Stimulated activated CD4-positive, alpha-beta T cell treated with anti-CD3 and anti-CD28 coated beads, Interleukin-2, amount 100 ng/mL, for 4 hours (primary cell): ENCODE measurements at places on chromosomes 13 and 19.

- DNase-seq: no peak
Observed at GRCh38 chr13:41639955-41640780, 182.8 kb downstream of the RGCC start.

- no peak for DNase-seq
Observed at GRCh38 chr19:43605875-43606568, 5.9 kb upstream of the SRRM5 start.

- no peak for DNase-seq
Observed at GRCh38 chr13:88761145-88761544, 1090.0 kb downstream of the SLITRK5 start.

DNA sequence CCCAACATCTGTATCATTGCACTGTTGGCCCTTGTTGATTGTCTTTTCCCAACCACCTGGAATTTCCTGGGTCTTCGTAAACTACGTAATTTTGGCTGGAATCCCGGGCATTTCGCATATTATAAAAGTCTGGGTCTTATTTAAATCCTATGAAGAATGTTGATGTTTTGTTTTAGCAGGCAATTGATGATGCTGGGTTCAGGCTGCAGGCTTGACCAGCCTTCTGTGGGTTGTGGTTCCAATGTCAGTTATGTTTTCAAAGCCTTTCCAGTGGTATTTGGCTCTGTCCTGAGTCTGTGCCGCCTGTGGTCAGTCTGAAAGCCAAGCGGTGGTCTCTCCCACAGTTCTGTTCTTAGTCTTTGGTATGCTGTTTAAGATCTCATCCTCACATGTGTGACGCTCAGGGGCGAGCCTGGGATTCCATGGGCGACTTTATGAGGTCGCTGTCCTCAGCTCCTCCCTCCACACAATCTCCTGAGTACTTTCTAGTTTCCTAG, 12.4 kb downstream of the SLC35E1 start:
- no peak for DNase-seq

GRCh38 chr19:21127001-21127400, 14.8 kb upstream of the ZNF431 start:
- no peak for DNase-seq

GRCh38 chr19:3193256-3194105, 7.8 kb downstream of the NCLN start:
- DNase-seq: no peak

DNA sequence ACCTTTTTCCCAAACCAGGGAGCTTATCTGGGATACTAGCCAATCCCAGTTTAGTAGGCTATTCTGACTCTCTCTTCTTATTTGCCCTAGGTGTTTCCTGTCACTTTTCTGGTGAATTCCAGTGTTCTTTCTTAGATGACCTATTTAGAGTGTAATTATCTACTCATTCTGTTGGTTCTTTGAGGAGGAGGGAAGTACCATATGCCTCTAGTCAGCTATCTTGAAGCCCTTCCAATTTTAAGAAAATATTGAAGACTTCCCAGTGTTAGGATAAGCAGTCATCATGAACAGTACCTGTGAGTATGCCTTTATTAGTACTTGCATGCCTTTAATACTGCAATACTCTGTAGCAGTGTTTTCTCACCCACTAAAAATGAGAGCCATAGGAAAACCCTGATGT, 724.3 kb upstream of the SLITRK1 start:
- no peak for DNase-seq

DNA sequence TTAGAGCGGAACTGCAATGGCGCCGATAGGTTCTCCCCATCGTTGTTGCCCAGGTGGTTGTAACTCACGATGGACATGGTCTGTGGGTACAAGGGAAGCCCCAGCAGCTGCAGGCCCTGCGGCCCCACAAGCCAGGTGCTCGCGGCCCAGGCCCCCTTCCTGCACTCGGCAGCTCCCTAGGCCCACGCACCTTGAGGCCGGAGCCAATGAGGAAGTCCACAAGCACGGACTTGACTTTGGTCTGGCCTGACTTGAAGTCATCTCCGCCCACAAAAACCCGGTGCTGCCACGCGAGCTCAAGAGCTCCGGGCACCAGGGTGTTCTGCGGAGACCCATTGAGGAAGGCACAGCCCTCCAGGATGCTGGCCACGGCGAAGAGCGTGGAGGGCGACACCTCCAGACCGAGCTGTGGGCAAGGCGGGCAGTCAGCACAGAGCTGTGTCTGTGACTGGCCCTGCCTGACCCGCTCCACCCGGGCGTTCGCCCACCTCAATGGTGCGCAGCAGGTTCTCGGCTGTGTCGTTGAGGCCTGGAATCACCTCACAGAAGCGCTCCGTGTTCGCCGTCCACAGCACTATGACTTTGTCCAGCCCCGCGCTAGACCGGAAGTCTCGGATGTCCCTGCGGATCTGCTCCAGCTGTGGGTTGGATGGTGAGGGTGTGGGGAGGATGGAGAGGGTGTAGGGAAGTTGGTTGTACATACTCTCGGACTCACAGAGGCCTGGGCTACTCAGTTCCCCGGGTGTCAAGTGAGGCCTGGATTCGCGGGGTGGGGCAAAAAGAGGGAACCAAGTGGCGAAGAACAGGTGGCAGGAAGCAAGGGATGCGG, 1.9 kb downstream of the ISYNA1 start:
- no peak for DNase-seq

DNA sequence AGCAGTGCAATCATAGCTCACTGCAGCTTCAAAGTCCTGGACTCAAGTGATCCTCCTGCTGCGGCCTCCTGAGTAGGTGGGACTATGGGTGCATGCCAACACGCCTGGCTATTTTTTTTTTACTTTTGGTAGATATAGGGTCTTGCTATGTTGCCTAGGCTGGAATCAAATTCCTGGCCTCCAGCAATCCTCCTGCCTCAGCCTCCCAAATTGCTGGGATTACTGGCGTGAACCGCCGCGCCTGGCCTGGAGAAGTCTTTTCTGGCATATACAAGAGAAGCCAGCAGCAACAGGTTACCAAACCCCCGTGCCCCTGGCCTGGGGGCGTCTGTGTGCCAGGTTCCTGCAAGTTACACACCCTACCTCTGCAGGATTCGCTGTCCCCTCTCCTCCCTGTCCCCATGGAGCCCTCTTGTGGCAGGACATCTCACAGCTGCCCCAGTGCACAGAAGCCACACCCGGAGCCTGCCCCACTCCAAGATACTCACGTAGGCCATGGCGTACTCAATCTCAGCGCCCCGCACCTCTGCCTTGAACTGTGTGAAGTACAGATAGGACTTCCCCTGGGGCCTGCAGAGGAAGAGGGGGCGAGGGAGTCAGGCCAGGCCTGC, 9.9 kb downstream of the MYDGF start:
- no peak for DNase-seq

DNA sequence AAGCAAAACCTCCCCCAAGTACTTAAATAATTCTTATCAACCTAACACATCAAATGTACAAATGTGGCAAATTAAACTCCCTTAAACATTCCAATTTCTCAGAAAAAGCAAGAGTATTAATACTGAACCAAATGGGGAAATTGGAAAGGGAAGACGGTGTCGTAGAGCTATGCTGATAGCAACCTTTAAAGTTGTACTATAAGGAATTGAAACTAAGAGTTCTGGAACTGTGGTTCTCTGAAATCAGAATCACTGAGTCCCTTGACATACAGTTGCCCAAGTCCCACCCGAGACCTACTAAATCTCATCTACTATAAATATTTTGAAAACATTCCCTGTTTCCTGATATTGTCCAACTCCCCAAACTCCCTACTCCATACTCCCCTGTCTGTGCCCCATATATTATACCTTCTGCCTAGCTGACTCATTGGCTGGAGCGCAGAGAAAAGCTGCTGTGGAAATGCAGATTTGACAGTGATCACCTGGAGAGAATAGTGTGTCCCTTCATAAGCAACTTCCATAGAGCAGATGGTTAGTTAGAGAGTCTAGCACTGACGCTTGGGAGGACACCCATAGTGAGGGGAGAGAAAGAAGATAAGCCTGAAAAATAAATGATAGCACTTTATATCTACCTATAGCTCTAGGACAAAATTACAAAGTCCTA, 51.4 kb upstream of the ITM2B start:
- no peak for DNase-seq

DNA sequence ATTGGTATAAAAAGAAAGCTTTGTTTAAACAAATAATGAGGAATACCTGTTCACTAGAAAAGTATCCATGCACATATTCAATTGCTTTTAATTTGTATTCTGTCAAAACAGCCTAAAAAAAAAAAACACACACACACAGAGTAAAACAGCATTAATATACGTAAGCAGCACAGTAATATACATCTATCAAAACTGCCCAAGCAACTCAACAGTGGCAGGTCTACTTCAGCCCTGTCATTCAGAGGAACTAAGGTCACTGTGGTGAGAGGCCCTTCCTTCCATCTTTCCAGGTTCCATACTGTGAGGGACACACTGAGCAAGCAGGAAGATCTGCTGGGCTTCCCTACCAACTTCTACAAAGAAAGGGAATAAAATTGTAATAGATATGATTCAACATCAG, 3.8 kb downstream of the PROSER1 start:
- no peak for DNase-seq

GRCh38 chr19:7973883-7974282, 30.4 kb upstream of the TIMM44 start:
- DNase-seq: no peak

DNA sequence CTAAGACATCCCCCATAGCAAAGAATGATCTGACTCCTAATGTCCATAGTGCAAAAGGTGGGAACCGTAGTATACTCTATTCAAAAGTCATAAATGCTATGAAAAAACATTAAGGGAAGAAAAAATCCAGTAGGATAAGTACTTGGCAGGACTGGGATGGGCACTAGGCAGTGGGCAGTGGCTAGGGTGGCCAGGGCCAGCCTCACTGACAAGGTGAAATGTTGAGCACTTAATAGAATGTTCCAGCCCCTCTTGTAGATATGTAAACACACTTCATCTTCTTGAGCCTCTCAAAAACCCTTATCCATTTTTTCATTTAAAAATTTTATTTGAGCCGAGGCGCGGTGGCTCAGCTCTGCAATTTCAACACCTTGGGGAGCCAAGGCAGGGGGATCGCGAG, 1.5 kb upstream of the CLEC4G start:
- DNase-seq: no peak

- no peak for DNase-seq
Observed at GRCh38 chr13:26075498-26075897, 23.7 kb upstream of the SHISA2 start.

- no peak for DNase-seq
Observed at GRCh38 chr13:33263976-33264619, 21.5 kb downstream of the STARD13 start.

- no peak for DNase-seq
Observed at GRCh38 chr13:29573190-29573589, 22.3 kb downstream of the SLC7A1 start.

DNA sequence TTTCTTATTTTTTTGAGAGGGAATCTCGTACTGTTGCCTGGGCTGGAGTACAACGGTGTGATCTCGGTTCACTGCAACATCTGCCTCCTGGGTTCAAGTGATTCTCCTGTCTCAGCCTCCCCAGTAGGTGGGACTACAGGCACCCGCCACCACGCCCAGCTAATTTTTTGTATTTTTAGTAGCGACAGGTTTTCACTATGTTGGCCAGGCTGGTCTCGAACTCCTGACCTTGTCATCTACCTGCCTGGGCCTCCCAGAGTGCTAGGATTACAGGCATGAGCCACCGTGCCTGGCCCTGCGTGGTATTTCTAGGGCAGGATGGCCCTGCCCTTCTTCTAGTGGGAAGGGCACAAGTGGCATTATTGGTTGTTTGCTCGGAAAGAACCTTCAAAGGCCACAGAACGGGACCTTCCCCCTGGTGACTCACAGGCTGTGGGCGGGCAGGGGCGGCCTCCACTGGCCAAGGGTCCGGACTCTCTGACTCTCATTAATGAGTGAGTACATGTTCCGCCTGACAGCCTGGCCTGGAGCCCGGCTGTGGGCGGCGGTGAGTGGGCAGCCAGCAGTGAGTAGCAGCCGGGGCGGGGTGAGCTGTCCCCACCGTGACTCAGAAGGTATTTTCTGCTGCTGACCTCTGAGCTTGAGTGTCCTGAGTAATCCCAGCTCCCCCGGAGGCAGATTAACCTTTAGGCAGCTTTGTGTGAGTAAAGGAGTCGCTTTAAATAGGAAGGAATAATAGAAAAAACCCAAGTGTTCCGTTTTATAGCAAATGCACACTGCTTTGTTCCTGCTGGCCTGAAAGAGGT, 5.1 kb downstream of the DOT1L start:
- peak; percentile 65 for DNase-seq

GRCh38 chr13:112928972-112929782, 39.8 kb upstream of the MCF2L start:
- no peak for DNase-seq

- no peak for DNase-seq
Observed at GRCh38 chr13:110869805-110870706, 44.8 kb downstream of the ANKRD10 start.

- DNase-seq: no peak
Observed at GRCh38 chr13:95708811-95709500, 32.0 kb downstream of the DNAJC3 start.
